ENCODE measurements at places on chromosomes 1 and 21. TPM values are rescaled to one million over a fixed set of nuclear protein-coding genes. Genes with fewer than 3 reads are reported as not detected.
A peak's percentile ranks its signal among the peaks of the same experiment; 100 is the strongest.

FAM43B gene
- not detected for total RNA-seq

DNA sequence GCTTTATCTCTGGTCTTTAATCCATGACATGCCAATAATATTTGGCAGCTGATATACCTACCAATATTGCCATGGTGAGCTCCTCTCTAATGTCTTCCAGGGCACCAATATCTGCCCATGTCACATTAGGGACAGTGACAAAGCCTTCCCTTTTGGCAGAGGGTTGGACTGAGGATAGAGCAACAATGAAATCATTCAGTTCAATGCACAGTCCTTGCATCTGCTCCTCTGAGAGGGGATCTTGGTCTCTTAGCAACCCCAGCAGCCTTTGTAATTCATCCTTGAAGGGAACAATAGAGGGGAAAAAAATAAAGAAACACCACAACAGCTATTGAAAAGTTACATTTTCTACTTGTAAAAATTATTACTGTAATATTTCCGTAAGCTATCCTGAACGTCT lies 42.3 kb downstream of the NVL start:
- no peak for DNase-seq

GRCh38 chr1:182484067-182484466 lies 34.1 kb downstream of the RGSL1 start:
- DNase-seq: no peak

- DNase-seq: no peak
Measured at GRCh38 chr1:175169286-175170018, 23.1 kb downstream of the KIAA0040 start.

NBPF12 gene
- total RNA-seq: 15.6 TPM

DNA sequence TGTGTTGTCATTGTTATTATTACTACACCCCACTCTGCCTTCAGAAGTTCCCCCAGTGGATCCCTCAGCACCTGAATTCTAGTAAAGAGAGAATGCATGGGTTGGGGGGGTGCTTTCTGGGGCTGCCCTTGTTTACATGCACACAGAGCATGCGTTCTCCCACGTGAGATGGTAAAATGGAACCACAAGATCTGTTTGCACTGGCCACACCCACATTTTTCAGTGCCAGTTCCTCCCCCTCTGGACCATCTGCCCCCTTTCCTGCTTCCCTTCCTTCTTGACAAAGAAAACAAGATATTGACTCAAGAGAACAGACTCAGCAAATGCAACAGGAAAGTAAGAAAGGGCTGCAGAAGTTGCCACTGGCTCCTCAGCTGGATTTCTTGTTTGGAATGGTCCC lies 8.9 kb downstream of the SLC6A17 start:
- DNase-seq: no peak

GRCh38 chr21:19026911-19027310 lies 623.3 kb upstream of the TMPRSS15 start:
- no peak for DNase-seq

GRCh38 chr1:155471891-155472290 lies 90.7 kb downstream of the ASH1L start:
- no peak for DNase-seq

MRPL39 gene
- total RNA-seq: 43.5 TPM

GRCh38 chr21:35394634-35395369 lies 345.7 kb upstream of the RUNX1 start:
- no peak for DNase-seq

GRCh38 chr1:150765296-150765976 lies at the start of gene CTSS:
TSS of gene CTSS (minus strand) at chr1:150765778. CDS start at chr1:150764763, 1,015 bp downstream.
- DNase-seq: no peak

- no peak for DNase-seq
Measured at GRCh38 chr21:39680216-39680615, 64.8 kb upstream of the IGSF5 start.

NPPA gene
- not detected for total RNA-seq

DNA sequence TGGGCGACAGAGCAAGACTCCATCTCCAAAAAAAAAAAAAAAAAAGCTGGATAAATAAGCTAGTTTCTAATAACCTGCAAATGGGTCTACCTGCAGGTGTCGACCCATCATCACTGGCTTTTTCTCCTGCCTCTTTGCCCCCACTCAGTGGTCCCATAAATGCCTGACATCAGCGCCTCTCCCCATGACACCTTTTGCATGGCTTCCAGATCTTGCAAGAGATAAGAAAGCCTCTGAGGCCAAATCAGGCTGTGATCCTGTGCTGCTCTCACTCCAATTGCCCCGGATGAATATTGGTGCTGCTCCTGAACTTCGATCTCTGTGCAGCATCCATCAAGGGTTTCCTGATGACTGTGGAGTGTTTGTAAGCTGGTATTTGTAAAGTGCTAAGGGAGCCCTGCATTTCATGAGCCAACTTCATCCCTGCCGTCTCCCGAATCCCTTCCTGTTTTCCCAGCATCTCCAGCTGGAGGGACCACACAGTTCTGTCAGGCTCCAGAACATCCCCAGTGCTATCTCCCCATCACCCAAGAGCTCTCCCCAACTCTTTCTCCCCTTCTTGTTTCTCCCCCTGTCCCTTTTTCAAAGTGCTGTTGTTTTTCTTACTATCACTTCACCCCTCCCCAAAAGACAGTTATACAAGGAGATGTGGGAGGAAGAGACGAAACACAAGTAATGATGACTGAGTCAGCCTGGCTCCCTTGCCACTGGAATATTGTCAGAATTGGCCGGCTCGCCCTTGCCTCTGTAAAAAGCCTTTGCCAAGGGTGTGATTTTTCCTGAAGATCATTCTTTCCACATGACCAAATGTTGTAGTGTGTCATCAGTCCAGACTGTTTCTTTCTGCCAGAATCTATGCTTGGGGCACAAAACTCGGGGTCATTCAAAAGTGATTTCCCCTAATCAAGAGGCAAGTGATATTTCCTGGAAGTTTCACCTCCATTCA lies 2.8 kb upstream of the EFHD2 start:
- no peak for DNase-seq

DNA sequence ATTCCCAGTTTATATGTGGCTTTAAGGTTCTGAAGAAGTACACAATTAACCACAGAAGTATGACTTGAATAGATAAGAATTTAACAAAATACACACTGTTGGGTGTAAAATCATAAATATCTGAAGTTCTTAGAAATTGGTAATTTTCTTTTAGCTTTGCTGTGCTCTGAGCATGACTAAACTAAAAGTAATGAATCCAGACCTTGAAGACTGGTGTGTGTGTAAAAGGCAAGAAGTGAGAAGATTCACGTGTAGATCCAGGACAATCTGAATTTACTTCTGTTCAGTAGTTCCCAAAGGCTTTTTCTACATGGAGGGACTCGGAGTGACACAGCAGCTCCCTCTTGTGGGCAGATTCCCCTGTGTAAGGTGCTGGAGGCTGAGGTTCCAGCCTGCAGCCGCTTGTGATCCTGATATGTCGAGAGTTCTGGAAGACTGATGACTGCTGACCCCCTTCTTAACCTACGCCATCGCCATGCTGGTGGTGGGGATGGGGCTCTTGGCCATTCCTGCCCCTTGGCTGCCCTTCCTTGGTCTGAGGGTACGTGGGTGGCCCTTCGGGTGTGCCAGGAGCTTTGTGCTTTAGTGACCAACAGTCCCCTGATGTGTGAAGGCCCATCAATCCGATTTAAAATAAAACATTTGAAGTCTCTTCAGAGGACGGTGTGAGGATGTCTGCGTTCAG lies 62.7 kb downstream of the ADARB1 start:
- DNase-seq: peak; percentile 79

DNA sequence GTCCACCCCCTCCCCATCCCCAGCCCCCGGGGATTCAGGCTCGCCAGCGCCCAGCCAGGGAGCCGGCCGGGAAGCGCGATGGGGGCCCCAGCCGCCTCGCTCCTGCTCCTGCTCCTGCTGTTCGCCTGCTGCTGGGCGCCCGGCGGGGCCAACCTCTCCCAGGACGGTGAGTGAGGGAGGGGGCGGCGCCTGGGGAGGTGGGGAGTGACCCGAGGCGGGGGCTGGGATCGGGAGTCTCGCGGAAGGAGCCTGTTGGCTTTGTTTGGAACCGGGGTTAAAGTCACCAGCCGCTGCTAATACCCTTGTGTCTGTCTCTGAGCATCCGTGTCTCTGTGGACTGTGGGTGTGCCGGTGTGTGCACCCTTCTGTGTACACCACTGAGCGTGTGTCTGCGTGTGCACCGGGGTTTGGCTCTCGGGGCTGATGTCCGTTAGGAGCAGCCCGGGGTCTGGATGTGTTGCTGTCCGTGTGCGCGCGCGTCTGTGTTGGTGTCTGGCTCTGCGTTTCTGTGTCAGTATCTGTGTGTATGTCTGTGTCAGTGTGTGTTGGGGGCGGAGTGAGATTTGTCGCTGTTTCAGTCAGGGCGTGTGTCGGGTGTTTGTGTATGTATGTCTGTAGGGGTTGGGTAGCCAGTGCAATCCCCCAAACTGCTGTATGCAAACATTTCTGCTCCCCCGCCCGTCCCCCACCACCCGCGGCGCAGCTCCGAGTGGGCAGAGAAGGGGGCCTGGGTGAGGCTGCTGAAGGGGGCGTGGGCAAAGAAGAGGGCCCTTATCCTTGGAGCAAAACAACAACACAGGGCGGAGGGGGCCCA lies 480 bp downstream of the CADM3 start:
- DNase-seq: no peak

- no peak for DNase-seq
Measured at GRCh38 chr1:18139198-18139981, 31.8 kb downstream of the IGSF21 start.

DNA sequence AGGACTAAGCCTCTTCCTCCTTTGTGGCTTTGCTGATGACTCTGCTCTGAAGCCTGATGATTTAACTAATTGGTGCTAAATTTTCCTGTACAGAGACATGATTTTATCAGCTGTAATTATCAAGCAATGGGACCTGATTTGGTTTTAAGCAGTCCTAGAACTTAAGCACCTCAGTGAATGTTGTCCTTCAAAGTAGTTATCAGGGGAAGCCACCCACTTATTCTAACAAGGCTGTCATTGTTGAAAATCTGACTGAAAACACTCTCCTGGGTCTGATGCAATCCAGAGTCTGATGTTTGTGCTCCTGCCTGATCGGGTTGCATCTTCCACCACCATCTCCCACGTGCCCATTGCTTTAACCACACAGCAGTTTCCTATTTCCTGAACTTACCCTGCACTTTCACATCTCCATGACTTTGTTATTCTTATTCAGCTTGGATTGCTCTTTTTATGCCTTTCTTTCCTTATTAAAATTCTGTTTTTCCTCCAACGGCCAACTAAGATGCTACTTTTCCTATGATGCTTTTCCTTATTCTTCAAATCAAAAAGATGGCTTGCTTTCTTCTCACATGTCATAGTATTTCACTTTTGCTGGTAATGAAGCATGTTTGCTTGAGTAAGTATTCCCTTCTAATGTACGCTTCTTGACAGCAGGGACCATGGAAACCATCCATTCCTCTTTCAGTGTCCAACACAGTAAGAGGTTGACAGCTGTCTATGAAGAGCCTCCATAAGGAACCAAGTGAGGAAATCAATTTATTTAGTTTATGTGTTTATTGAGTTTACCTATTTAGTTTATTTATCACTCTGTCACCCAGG lies 55.0 kb downstream of the S1PR1 start:
- DNase-seq: peak; percentile 74

TRMT13 gene
- 18.1 TPM for total RNA-seq

DNA sequence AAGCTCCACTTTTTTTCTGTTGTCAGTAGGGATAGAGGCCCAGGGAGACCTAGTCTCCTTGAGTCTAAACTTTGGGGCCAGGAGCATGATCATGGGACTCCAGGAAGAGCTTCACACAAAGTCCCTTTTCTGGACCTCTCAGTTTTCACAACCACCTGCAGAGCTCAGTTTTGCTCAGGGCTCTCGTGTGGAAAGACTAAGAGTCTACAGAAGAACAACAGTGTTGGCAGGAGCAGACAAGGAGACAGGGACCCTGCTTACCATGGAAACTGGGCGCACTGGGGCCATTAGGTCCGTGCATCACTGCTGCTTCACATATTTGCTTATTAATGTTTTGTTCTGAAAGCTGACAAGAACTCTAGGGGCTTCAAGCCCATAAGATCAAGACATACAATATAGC lies 63.9 kb upstream of the HSD17B7 start:
- no peak for DNase-seq

SH2D1B gene
- not detected for total RNA-seq

NADK gene
- 100 TPM for total RNA-seq

DNA sequence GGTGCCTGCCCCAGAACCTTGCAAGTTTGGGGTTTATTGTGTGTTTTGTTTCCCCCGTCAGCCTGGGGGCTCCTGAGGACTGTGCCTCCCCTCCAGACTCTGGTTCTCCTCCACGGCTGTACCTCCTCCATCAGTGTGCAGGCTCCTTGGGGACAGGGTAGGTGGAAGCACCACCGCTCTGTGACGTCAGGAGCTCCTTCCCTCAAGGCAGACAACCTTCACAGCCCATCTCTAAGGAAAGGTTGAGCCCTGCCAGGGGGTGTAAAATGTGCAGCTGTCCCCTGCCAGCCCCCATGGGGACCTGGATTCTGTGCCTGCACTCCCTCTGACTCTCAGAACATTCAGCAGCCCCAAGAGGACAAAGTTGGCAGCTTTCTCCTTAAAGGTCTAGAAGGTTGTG lies 465 bp upstream of the HSPB7 start:
- DNase-seq: no peak

ZBTB37 gene
- 9.5 TPM for total RNA-seq

GRCh38 chr1:107132780-107133179 lies 8.1 kb upstream of the NTNG1 start:
- DNase-seq: no peak

DFFA gene
- 45.1 TPM for total RNA-seq

NFASC gene
- total RNA-seq: 0.14 TPM

DNA sequence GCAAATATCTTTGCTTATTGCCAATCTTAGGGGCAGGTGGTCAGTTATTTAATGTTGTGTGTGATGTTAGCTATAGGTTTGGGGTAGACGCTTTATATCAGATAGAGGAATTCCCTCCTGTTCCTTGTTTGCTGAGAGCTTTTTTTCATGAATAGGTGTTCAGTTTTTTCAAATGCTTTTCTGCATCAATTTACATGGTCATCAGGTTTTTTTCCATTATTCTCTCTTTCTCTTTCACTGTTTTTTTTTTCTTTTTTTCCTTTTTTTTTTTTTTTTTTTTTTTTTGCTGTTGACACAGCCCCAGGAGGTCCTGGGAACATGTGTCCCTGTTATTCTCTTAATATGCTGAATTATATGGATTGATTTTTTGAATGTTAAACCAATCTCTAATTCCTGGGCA lies 3.0 kb upstream of the SLC25A33 start:
- no peak for DNase-seq

BATF3 gene
- 130 TPM for total RNA-seq

UBE2U gene
- not detected for total RNA-seq

GRCh38 chr1:240054109-240054701 lies 37.5 kb upstream of the FMN2 start:
- DNase-seq: no peak

ZNF593OS gene
- total RNA-seq: not detected

ZFP69 gene
- total RNA-seq: 1.4 TPM

FLG2 gene
- total RNA-seq: not detected

- DNase-seq: no peak
Measured at GRCh38 chr1:207034998-207035397, 2.4 kb upstream of the C1orf116 start.

CR1L gene
- total RNA-seq: not detected

ZNF683 gene
- 26.3 TPM for total RNA-seq

A3GALT2 gene
- total RNA-seq: not detected

DNA sequence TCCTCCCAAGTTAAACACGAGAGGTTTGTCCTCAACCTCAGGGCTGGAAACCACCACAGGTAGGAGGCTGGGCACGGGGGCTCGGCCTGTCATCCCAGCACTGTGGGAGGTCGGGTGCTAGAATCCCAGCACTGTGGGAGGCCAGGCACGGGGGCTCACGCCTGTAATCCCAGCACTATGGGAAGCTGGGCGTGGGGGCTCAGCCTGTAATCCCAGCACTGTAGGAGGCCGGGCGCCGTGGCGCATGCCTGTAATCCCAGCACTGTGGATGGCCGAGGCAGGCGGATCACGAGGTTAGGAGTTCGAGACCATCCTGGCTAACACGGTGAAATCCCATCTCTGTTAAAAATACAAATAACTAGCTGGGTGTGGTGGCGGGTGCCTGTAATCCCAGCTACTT lies 6.7 kb upstream of the CDK11A start:
- DNase-seq: no peak
